ENCODE measurements at places on chromosomes 3 and 15.

GRCh38 chr3:112774293-112774926 is 72.3 kb downstream of the CD200R1L start:
- DNase-seq, result no peak

GRCh38 chr15:83733206-83733605 is 79.3 kb downstream of the ADAMTSL3 start:
- no peak for DNase-seq

- DNase-seq, result no peak
These were observed 501.0 kb downstream of the IGSF11 start for GRCh38 chr3:118533676-118534075.

GRCh38 chr3:55091381-55092225 is 163.7 kb upstream of the LRTM1 start:
- DNase-seq, result no peak

GRCh38 chr3:106962993-106963392 is 414.2 kb upstream of the CCDC54 start:
- no peak for DNase-seq

DNA sequence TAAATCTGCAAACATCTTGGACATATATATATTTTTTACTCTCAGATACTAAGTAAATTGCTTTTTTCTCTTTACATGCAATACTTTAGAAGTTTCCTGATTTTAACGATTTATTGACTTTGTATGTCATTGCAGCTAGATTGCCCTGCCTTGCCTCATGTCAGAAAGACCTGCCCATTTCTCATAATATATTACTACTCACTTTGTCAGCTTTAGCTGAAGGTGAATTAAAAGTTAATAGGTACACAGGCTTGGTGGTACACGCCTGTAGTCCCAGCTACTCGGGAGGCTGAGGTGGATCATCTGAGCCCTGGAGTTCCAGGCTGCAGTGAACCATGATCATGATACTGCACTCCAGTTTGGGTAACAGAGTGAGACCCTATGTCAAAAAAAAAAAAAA is 52.8 kb downstream of the PLS1 start:
- no peak for DNase-seq

- DNase-seq, result no peak
These were observed 27.4 kb upstream of the GOLGA6C start for GRCh38 chr15:75230551-75231371.

DNA sequence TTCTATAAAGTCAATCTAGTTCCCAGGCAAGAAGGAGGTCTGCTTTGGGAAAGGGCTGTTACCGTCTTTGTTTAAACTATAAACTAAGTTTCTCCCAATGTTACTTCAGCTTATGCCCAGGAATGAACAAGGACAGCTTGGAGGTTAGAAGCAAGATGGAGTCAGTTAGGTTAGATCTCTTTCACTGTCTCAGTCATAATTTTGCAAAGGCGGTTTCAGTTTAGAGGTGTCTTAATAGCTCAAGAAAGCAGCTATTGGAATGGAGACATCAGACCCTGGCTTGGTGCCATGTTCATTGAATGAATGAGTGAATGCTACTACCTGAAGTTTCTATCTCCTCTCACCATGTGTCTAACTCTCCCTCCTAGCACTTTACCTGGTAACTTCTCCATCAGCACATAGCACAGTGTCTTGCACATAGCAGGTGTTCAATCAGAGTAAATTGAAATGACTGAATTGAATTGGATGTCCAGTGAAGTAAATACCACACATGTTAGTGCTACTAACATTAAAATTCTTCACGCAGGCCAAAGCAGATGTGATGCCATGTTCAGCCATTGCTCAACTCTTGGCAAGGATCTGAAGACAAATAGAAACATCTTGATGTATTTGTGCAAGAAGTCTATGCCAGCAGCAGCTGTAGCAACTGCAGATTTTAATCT is 28.2 kb downstream of the CLEC3B start:
- DNase-seq, result no peak

DNA sequence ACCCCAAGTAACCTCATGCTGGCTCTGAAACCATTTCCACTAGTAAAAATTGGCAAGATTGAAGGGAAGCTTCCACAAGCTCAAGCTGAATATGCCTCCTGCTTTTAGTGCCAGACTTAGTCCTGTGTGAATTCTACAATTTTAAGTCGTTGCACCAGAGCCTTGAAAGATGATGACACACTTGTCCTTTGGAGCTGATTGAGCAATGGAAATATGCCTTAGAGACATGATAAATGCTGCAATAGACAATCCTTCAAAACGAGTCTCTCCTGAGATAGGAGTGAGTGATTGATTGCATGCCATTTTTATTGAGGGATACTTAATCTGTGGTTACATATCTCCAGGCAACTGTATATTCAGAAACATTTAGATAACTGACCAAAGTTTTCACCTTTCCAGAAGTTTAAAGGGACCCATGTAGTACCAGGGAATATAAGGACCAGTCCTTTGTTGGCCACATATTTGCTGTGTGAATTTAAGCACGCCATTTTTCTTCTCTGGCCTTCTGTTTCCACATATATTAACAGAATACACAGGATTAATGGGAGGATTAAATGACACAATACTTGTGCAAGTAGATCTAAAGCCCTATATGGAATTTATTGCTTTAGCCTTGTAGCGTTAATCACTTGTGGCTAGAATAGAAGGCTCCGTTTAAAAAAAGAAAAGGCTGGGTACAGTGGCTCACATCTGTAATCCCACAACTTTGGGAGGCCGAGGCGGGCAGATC is 65.1 kb downstream of the PPARG start:
- no peak for DNase-seq

GRCh38 chr3:74491874-74492273 is 122.6 kb downstream of the CNTN3 start:
- no peak for DNase-seq

DNA sequence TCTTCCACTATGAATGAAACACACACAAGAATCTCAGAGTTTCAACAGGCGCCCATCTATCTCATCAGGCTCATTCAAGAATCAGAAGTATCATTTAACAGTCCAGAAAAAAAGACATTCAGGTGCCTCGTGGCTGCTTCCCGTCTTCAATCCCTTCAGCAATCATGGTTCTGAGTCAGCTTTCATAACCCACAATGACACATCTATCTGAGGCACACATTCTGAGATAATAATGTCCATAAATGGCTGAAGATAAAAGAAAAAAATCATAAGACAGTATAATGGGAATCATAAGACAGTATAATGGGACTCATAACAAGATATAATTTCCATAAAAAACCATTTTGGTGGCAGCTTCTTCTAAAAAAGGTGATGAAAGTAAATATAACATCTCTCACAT is 52.4 kb downstream of the TNIK start:
- DNase-seq, result no peak

- DNase-seq, result no peak
These were observed 7.1 kb downstream of the ALG3 start for GRCh38 chr3:184241447-184242296.

DNA sequence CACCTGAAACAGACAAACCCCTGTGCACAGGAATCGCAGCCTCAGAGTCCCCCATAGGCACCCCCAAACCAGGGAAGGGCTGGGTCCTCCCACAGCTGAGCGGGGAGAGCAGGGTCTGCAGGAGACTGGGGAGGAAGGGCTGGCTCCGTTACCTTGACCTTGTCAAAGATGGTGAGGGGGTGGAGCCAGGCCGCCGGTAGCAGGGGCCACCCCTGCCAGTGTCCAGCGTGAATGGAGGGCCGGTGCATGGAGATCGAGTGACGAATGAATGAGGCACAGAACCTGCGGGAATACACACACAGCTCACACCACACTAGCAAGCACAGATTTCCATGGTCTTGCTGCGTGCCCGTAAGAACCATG is 102.2 kb downstream of the TMEM266 start:
- DNase-seq, result no peak

DNA sequence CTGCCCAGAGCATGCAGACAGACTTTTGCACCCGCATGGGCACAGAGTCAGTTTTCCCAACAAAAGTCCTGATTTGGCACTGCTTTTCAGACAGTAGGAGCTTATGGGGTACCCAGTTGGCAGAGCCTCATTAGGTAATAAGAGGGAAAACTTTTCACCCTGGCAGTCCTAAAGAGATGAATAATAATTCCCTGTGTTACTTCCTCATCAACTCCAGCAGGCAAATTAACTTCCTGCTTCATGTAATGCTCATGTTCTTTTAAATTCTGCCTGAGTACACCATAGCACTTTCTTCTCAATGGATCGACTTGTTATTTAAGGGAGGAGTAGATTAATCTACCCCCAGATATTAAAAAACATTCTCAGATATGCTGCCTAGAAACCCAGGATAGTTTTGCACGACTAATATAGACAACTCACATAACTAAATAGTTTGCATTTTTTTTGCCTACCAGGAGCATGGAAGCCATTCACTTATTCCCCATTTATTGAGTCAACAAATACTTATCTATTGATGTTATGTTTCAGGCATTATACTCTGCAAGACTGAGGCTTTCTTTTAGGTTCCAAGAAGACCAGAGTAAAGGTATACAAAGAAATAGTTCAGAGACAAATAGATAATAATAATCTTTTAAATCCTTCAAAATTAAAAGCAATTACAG is 214.5 kb downstream of the KCNMB2 start:
- no peak for DNase-seq

GRCh38 chr15:31387092-31387478 is 60.5 kb downstream of the KLF13 start:
- peak; percentile 54 for DNase-seq

DNA sequence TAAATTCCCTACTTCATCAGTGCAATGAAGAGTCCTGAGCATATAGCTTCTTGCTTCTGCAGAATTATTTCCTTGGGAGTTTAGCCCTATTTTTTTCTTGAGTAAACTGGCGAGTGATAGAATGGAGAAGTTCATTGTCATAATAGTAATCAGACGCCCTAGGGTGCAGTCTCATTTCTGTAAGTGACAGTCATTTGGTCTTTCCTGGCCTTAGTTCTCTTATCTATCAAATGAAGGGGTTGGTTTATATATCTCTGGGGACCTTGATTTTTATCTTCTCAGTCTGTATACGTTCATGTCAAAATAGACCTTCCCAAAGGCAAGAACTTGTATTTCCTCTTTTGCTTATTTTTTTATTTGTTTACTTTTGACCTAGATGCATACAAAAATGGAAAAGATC is 9.9 kb upstream of the ALPK3 start:
- DNase-seq, result no peak

DNA sequence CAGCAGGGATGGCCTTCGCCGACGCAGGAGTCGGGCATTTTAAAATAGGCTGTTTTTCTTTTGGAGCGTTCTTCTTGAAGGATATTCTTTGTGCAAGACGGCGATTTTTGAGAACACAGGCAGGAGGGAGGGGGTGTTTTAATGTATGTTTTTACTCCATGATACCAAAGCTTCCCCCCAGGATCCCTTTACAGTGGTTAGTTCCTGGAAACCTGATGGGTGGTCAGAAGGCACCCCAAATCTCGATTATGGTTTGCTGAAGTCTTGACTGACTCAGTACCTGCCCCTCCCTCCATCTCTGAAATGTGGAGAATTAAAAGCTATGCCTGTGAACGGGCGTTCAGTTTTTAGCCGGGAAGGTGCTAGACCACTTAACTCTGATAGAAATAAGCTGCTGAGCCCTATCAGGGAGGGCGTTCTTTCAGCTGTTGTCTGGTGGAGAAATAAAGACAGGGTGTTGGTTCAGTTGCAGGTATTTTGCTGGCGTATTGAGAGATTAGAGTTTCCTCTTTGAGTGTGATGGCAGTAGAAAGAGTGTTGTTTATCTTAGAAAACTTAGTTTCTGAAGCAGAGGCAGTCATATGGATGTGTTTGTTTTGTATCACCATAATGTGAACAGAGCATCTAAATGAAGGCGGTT is 3.4 kb downstream of the IGF1R start:
- DNase-seq, result no peak

DNA sequence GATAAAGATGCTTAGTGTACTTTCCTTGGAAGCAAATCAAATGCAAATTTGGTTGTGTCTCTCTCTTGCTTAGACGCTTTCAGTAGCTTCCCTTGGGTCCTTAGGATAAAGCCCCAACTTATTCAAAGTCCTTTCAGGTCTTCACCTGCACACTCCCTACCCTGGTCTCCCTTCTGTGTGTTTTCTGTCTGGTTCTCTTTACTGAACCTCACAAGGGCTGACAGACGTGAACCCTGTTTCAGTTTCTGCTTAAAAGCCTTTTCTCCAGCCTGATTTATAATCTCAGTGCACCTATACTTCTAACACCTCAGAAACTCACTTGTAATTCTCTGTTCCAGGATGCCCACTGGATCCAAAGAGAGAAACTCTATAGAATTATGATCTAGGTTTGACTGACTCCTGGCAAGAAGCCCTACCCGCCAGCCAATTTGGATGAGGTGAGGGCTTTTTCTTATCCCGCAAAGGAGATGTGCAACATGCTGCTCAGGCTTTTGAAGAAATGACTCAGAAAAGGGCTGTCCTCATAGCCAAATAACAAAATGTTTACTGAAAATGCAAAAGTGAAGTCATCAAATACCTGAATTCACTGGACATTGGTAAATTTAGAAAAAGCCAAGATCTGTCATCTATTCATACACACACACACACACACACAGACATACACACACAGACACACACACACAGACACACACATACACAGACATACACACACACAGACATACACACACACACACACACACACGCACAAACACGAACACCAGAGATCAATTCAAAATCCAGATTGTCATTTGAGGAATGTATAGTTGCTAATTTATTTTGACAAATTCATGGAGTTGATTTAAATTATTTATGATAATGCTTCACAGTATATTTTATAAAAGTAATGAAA is 102.4 kb upstream of the EOMES start:
- DNase-seq, result no peak

GRCh38 chr3:49665822-49666519 is 8.2 kb upstream of the APEH start:
- DNase-seq, result no peak

DNA sequence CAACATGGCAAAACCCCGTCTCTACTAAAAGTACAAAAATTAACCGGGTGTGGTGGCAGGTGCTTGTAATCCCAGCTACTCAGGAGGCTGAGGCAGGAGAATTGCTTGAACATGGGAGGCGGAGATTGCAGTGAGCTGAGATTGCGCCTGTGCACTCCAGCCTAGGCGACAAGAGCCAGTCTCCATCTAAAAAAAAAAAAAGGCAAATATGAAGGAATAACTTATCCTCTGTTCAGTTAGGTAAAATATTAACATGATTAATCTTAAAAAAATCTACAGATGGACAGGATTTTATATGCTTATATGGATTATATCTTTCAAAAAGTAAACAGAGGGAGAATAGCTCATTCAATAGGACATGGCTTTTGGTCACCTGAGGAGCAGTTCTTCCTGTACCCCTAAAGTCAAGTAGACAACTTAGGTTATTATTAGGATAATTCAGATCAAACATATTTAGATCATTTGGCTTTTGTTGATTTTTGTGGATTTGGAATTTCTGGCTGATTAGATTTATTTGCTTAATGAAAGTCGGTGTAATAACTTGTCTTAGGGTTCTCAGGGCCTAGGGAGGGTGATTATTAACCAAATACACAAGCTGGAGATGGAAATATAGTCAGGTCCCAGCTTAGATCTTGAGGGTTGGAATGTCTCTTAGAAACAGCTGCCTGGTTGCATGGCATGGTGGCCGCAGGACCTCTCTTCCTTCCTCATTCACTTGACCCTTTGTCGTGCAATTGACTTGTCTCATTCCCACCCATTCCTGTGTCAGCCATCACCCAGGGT is 82.1 kb upstream of the ONECUT1 start:
- no peak for DNase-seq

Data from CD8-positive, alpha-beta T cell (primary cell).